ENCODE measurements at places on chromosomes 4 and X.

DNA sequence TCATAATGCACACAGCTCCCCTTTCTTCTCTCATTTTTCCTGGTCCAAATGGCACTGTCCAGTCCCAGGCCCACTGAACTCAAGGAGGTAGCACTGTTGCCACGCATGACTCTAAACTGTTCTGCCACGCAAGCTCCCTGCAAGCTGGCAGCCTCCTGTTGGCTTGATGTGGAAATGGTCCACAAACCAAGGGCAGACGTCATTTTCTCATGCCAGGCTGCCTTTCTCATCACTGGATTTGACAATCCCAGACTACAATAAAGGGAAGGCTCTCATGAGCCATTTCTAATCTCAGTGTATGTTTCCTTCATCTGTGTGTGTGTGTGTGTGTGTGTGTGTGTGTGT lies 22.4 kb downstream of the OTOP1 start:
- no peak for DNase-seq

GRCh38 chrX:74291964-74292807 lies 11.8 kb upstream of the ZCCHC13 start:
- DNase-seq: peak; percentile 89

- DNase-seq: peak; percentile 46
Observed at GRCh38 chrX:150635952-150636351, 57.2 kb upstream of the MTMR1 start.

- DNase-seq: no peak
Observed at GRCh38 chr4:70691661-70692060, 3.3 kb downstream of the UTP3 start.

GRCh38 chr4:55337944-55338343 lies 8.1 kb upstream of the SRD5A3 start:
- no peak for DNase-seq
